ENCODE measurements at places on chromosomes 1 and 21. TPM values are rescaled to one million over a fixed set of nuclear protein-coding genes. Genes with fewer than 3 reads are reported as not detected.

- no peak for DNase-seq
These were observed 56.9 kb downstream of the FHAD1 start for GRCh38 chr1:15303935-15304334.

GRCh38 chr1:207495801-207496792, at the start of gene CR1:
TSS of gene CR1 (plus strand) at chr1:207496157. CDS start at chr1:207496268, 111 bp downstream.
- no peak for DNase-seq

GRCh38 chr21:46518983-46519583, 60.4 kb downstream of the DIP2A start:
- peak; percentile 38 for DNase-seq

GRCh38 chr1:169201084-169201619, 94.7 kb downstream of the ATP1B1 start:
- peak; percentile 92 for DNase-seq

CYP4A22 gene
- polyA plus RNA-seq = not detected

- peak; percentile 56 for DNase-seq
These were observed 39.7 kb downstream of the NEK2 start for GRCh38 chr1:211635597-211636205.

GRCh38 chr1:15963968-15964648, 11.8 kb downstream of the ZBTB17 start:
- DNase-seq = no peak

GRCh38 chr1:38076038-38076437, 29.4 kb upstream of the POU3F1 start:
- DNase-seq = peak; percentile 28

- peak; percentile 63 for DNase-seq
These were observed 39.8 kb downstream of the HTR6 start for GRCh38 chr1:19704247-19705113.

- no peak for DNase-seq
These were observed 6.6 kb downstream of the SGIP1 start for GRCh38 chr1:66540434-66541032.

PLA2G5 gene
- 7.2 TPM for polyA plus RNA-seq

DNA sequence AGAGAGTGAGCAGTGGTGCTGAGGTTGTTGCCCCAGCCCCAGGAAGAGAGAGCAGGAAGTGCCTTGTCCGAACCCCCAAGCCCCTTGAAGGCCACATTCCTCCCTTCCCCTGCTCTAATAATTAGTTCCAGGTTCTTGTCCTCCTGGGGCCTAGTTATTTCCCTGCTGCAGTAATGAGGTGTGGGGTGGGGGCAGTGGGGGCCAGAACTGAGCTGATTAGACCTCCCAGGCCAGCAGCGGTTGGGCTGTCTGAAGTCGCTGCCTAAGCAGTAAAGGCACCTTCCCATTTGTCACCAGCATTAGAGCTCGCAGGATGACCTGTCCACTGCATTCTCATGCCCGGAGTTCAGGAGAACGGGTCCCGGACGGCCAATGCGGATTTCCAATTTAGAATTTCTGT, 186.5 kb upstream of the CSF3R start:
- DNase-seq = no peak

CNIH3 gene
- 19.7 TPM for polyA plus RNA-seq

- no peak for DNase-seq
These were observed 2249.1 kb downstream of the NCAM2 start for GRCh38 chr21:23247334-23247733.

DNA sequence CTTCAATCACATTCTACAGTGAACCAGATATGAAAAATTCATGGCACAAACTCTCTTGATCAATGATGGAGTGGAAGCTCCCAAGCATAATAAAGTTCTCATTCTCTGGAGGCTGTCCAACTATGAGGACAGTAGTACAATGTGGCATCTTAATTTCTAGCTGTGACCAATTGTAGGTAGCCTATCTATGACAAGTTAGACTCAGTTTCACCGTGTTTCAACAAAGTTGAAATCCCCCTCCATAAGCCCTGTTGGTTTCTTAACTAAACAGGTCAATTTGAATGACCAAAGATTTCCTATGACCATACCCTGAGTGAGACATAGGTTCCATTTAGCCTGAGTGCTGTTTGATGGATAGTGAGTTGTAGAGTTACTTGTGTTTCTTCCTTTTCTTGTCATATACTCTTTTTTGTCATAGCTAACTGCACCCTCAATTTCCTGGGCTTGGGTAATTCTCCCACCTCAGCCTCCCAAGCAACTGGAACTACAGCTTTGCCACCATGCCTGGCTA, 11.8 kb downstream of the PATJ start:
- no peak for DNase-seq

- DNase-seq = peak; percentile 37
These were observed 12.5 kb downstream of the MAST2 start for GRCh38 chr1:45815667-45816458.

SLAMF6 gene
- polyA plus RNA-seq = not detected

- peak; percentile 47 for DNase-seq
These were observed 184.8 kb downstream of the BRINP2 start for GRCh38 chr1:177355575-177355974.

DNA sequence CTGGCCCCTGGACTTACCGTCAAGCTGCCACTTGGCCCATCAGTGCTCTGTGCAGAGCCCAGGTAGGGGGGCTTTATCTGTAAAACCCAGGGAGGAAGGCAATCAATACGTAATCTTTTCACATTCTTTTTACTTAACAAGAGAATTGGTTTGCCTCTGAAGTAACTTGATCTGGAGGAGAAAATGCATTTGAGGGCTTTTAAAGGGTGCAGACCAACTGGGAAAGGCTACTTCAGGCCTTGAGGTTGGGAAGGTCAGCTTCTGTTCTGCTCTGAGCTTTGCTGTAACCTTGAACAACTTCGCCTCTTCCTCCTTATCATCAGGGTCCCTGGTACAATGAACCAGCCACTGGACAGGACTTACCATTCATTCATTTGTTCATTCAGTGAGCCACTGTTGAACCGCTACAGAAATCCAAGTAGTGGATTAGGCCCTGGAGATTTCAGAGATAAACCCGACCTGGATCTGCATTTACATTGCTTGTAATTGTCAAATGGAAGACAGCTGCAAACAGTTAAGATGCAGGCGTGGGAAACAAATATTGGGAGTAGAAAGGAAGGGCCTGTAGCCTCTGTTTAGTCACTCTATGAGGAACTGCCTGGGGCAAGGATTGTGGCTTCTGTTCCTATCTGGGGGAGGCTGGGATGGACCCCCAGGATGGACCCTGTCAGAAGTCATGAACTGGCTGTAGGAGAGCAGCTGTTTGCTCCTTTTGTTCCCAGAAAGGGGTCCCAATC, 90.9 kb downstream of the MAN1C1 start:
- DNase-seq = no peak

GRCh38 chr1:64895500-64895899, 70.8 kb downstream of the JAK1 start:
- DNase-seq = peak; percentile 50

- no peak for DNase-seq
These were observed 188.2 kb upstream of the PLXNA2 start for GRCh38 chr1:208432346-208432745.

CLDN17 gene
- not detected for polyA plus RNA-seq

DNA sequence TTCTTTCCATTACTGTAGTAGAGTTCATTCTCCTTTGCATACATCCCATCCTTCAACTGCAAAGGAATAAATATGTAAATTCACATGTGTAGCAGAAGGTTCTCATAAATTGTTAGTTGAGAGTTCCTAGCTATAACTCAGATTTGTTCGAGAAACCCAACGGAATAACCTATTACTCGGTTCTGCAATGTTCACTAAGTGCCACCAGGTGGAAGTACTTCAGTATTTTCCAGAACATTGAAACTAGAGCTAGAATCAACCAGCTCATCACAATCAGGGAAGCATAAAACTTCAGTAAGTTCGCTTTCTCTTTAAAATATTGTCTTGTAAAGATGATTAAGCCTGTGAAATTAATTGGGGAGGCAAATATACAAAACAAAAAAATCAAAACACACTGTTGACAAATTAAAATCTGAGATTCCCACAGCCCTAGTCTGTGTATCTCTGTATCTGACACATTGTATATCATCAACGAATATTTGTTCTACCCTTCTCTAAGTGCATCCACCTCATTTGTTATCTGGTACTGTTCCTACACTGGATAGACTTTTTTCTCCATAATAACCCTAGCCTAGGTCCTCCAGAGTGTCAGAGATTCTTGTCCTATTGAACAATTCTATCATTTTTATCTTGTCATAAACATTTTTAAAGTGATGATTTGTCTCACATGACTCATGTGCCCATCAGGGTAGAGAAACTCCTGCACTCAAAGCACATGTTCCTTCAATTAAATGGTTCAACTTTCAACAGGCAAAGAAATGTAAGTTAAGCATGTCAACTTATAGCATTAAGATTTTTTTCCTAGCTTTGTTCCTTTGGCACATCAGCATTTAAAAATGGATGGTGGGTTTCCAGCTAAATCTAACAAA, 31.9 kb downstream of the MROH9 start:
- DNase-seq = peak; percentile 45

DNA sequence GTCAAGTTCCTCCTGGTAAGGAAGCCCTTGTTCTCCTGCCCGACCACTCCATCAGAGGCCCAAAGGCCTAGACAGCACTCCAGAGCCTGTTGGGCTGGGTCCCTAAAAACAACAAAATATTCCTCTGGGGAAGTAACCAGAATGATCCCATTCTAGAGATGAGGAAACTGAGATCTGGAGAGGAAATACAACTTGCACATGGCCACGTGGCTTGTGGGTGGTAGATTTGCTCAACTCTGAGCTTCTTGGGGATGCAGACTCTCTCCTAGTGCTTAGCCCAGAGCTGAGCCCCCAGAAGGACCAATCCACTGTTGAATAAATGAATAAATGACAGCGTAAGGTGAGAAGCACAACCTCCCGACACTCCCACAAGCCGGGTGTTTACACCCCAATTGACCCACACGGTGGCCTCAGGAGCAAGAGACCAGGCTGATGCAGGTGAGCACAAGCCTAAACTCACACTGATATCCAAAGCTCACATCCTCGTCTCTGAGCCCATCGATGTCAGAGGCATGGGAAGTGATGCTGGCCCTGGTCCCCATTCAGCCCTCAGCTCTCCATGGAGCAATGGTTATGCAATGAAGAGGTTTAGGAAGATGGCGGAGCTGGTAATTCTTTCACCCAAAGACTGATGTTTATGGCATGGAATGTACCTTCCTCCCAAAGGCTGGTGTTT, 172.5 kb upstream of the EDN2 start:
- no peak for DNase-seq

DNA sequence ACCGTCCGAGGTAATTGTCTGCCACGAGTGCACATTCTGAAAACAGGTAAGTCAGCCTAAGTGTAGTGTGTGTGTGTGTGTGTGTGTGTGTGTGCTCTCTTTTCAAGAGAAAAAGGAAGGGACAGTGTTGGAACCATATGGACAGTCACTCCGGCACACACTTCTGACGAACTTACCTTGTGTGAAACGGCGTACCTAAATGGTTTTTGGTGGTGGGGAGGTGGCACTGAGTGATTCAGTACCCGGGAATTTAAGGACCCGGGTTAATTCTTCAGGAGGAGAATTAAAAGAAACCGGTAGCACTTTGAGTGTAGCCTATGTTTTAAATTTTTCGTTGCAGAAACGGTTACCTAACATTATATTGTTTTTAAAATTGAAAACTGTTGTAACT, 286 bp downstream of the ODR4 start:
- no peak for DNase-seq

GRCh38 chr21:34266351-34266750, 97.5 kb upstream of the KCNE2 start:
- no peak for DNase-seq

KCNJ15 gene
- 3.2 TPM for polyA plus RNA-seq

Measured in fibroblast of lung (primary cell).